ENCODE measurements at places on chromosomes 3 and 15.

DNA sequence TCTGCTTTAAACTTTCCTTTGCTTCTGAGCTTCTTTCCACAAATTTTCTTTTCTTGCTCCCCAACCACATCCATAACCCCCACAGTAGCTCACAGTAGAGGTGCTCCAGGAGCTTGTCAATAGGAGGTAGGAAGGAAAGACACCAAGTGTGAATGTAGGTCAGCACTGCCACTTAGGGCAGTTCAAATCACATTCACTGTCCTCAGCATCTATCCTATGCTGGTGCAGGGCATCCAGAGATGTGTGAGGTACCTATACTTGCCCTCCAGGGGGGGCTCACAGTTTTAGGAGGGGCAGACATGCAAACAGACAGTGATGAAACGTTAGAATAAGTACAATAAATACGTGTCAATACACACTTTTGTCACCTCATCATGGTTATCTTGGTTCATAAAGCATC lies 1.5 kb upstream of the SPSB4 start:
- no peak for DNase-seq

- no peak for DNase-seq
These were observed 101.5 kb upstream of the UBE2E1 start for GRCh38 chr3:23704298-23704697.

DNA sequence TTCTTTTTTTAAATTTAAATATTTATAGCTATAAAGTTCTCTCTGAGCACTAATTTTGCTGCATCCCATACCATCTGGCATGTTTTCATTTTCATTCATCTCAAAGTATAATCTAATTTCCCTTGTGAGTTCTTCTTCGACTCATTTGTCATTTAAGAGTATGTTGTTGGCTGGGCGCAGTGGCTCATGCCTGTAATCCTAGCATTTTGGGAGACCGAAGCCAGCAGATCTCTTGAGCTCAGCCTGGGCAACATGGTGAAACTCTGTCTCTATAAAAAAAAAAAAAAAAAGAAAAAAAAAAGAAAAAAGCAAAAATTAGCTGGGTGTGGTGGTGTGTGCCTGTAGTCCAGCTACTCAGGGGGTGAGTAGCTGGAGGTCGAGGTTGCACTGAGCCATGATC lies 34.8 kb downstream of the MAP1A start:
- DNase-seq: no peak

GRCh38 chr3:126121632-126122031 lies 37.7 kb upstream of the SLC41A3 start:
- DNase-seq: no peak

DNA sequence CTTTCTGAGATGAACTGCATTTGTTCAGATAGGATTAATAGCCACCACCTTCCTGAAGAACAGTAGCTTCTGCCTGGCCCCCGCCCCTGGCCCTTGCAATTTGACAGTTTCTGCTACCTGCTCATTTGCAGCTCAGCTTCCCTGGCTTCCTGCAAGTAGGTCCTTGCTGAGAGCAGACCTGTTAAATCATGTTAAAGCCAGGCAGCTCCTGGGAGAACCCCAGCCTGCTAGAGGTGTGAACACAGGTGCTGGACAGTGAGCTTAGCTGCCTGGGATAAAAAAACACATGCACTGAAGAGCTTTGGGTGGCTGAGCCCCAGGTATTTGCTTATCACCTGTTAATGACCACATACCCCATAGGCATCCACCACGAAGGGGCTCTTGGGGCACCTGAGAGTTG lies 143.4 kb downstream of the PTPRG start:
- DNase-seq: no peak

Data from NCI-H510A (cell line).